ENCODE measurements at places on chromosomes 13 and 19. TPM values are rescaled to one million over a fixed set of nuclear protein-coding genes. Genes with fewer than 3 reads are reported as not detected.
A peak's percentile ranks its signal among the peaks of the same experiment; 100 is the strongest.

DNA sequence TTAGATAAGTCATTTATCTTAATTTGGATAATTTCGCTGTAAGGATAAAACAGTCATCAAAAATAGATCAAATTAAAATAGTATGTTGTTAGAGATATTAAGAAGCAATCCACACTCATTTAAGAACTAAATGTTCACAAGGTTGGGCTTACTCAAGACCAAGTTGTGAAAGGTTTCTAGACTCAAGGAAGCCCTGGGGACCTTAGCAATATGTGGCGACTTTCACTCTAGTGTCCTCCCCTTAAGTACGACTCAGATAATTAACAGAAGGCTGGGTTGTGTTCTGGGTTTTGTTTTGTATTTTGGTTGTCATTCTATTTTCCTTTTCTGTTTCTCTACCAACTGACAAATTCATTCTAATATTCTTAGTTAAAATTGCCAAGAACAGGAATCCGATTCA lies 1008.0 kb downstream of the PCDH9 start:
- no peak for DNase-seq

DNA sequence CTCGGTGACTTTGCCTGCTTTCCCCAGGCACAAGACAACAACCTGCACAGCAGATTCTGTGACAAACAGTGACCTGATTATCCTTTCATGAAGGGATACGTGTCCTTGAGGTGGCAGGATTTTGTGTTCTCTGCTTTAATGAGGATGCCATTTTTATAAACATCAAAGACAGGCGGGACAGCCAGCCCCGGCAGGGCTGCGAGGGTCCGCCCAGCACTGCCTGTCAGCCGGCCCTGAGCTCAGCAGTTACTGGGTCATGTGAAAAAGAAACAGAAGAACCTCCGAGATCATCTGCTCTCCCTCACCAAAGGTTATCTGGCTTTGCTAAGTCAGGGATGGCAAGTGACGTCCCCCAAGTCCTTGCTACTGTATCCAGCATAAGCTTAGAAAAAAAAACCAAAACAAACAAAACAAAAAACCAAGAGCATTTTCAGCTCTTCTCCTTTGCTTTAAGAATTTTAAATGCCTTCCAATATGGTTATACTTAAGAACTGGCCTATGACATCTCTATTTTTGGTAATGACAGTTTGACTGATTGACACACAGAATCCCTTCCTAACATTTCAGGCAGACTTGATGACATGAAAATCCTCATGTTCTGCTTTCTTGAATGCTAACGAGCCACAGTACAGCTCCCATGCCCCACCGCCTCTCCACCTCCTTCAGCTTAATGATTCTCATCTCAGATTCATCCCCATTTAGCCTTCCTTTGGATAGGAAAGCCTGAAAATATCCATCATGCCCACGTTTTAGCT lies 666.6 kb upstream of the ARGLU1 start:
- no peak for DNase-seq

DNA sequence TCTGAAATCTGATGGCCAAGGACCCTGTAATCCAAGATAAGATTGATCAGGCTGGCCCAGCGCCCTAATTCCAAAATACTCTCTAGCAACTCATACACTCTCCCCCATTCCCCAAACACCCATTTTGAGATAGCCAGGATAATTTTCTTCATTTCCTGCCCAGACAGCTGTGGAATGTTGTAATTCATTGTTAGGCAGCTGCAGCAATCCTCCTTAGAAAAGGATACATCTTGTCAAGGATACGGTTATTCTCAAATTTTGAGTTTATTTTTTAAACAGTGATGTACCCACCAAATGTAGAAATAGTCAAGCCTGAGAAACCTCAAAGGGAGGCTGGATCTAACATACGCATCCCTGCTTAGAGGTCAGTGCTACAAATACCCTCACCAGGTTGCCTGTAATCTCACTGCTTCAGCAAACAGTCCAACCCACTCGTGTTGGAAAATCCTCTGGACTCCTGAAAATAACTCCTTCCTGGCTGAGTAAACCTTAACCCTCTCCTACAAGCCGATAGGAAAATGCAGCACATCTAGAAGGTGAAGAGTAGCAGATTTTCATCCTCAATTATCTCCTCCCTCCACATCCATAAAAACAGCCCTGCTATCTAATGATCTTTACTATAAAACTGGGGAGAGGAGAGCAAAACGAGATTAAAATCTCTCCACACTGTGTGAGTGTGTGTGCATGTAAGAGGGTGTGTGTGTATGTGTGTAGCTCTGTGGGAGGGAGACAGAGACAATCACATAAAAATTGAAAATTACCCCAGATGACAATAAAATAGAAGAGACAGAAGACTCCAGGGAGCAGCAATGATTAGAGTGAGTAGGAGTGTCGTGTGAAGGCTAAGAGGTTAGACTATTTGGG lies 683.1 kb downstream of the DIAPH3 start:
- DNase-seq: peak; percentile 78

DNA sequence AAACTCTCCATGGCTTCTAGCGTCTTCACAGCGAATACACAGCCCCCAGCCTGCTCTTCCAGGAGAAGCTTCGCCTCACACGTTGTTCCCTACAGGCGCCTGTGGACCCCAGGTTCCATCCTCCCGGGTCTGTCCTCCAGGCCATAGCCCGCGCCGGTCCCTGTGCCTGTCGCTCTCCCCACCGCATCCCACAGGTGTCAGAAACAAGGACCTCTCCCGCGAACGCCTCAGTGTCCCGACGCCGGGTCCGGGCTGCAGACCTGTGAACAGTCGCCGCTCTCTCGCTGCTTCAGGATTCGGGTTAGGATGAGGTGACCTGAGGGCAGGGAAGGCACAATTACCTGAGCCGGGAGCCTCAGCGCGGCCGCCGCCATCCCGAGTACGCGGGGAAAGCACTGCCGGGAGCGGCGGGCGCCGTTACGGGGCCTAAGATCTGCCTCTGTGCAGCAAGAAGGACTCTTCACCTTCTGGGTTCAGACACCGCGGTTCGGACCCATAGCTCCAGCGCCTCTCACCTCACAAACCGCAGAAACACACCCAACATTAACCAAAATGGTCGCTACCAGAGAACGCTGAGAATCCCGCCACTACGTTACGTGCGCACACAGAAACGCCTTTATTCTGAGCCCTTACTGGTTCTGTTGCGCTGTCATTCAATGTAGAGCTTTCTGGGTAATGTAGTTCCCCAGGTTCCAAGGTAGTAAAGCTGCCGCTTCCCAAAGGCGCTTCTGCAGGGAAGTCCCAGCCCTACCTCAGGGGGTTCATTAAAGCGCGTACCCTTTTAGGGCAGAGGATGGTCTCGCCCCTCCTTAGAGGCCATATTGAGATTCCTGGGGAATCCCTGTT lies at the start of gene ZNF418:
ZNF418 (minus strand) TSS at position 583 of the 846 bp plus-strand sequence. CDS start 1,580 bp downstream, outside the sequence.
- DNase-seq: peak; percentile 87

DNA sequence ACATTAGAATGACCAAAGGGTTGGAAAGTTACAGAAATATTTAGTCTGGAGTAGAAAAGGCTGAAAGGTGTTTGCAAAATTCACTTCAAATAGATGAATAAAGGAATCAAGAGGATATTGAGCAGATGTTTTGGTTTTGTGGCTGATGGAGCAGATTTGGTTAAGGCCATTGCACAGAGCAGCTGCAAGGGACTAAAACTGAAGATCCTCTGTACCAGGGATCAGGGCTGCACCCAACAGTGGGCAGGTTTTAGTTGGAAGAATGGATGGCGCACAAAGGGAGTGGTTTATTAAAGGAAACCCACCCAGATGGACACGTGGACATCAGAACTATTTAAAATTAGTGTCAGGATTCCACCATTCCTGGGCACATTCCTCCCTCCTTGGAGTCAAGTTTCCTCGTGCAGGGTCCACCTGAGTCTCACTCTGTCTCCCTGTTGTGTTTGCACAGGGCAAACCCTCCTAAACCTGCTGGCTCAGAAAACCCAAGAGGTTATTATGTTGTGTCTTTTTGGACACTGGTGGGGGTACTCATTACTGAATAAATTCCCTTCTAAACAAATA lies 9.2 kb upstream of the UBAC2 start:
- no peak for DNase-seq

GRCh38 chr13:110329798-110330461 lies 22.8 kb downstream of the COL4A2 start:
- no peak for DNase-seq

Gene LGALS7B
- 1.9 TPM for total RNA-seq

Gene FFAR2
- total RNA-seq: 0.69 TPM

Gene CD177
- total RNA-seq: 24.1 TPM

GRCh38 chr13:113022391-113022744 lies 53.4 kb downstream of the MCF2L start:
- no peak for DNase-seq

- no peak for DNase-seq
Measured at GRCh38 chr13:32430018-32430747, 2.3 kb upstream of the N4BP2L1 start.

Gene REEP6
- 3.3 TPM for total RNA-seq

DNA sequence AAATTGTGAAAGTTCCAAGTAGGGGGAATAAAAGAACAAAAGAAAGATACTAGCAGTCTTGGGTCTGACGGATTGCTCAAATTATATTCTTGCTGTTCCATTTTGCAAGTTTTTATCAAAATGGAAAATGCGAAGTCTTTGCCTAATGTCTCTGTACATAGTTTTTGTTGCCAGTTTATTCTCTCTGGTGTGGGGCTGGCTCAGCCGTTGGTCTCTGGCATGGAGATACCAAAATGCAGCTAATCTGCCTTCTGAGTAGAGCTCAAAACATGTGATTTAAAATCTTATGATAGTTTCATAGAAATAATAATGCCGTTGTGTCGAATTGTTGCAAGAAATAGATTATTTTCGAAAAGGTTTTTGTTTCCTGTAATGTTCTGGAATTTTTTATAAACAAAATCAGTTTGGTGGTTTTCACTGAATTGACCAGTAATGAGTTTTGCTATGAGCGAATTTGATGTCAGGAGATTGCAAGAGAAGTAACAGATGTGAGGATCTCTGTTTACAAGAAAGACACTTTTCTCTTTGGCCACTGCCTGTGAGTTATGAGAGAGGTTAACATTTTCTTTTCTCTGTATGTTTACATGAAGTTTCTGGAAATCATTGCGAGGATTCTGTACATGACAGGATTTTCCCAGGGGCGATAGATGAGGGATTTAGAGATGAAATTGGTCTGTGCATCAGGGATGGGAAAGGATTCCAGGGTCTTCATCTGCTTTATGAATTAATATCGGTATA lies 147.0 kb downstream of the DCT start:
- no peak for DNase-seq

Gene ZNF607
- 12.3 TPM for total RNA-seq

DNA sequence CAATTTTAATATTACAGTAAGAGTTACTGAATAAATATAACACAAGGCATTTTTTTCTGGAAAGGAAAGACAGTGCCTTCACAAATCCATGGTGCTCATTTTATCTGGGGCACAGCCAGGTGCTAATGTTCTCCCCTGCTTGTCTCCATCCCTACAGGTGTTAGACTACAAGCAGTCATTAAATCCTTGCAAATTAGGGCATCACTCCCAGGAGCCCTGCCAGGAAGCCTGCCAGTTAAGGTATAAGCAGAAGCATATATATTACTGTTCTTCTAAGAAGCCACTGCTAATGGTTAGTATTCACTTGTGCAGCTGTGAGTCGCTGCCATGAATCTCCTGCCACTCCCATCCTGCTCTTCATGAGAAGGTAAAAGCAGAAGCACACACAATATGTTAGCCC lies 149.7 kb downstream of the OXGR1 start:
- no peak for DNase-seq

- peak; percentile 59 for DNase-seq
Measured at GRCh38 chr13:62320129-62321108, 904.8 kb upstream of the PCDH20 start.

GRCh38 chr13:99686157-99686572 lies 184.9 kb downstream of the TM9SF2 start:
- DNase-seq: no peak

- no peak for DNase-seq
Measured at GRCh38 chr19:11729586-11729985, 9.2 kb downstream of the ZNF823 start.

- DNase-seq: no peak
Measured at GRCh38 chr19:35613574-35613973, 1.0 kb downstream of the HAUS5 start.

DNA sequence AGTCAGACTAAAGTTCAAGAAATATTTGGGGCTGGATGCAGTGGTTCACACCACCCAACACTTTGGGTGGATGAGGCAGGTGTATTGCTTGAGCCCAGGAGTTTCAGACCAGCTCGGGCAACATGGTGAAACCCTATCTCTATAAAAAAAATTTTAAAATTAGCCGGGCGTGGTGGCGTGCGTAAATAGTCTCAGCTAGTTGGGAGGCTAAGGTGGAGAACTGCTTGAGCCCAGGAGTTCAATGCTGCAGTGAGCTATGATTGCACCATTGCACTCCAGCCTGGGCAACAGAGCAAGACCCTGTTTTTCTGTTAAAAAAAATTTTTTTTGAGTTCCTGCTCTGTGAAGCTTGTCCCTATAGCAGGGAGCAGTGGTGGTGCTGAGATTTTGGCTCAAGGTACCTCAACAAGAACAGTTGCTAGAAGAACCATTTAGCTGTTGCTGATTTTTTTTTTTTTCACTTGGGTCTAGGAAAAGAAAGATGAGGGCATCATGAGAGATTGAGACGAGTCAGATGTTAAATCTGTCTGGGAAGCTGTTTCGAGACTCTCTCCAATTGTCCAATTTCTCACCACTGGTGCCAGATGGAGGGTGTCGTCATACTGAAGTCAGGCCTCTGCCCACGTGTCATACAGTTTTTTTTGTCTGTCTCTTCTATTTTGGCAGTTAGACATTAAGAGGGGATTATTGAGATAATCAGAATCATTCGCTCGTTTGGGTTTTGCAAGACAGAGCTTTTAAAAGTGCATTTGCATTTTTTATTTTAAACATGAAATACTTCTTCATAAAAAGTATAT lies 3.7 kb downstream of the SLC25A42 start:
- no peak for DNase-seq

- no peak for DNase-seq
Measured at GRCh38 chr13:76874479-76874878, 11.7 kb downstream of the KCTD12 start.

DNA sequence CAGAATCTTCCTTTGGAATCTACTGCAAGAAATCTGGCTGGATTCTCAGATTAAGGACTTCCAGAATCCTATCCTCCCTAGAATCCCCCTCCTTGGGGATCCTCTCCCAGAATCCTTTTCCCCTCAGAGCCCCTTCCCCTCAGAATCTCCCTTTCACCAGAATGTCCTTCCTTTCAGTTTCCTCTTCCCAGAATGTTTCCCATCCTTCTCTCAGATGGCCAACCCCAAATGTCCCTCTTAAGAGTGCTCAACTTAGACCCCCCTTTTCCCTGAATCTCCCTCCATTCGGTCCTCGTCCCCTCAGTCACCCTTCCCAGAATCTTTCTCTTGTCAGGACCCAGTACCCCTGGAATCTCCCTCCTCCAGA lies 584 bp upstream of the RPS16 start:
- DNase-seq: no peak

Gene MBD3L2
- total RNA-seq: not detected

GRCh38 chr19:13033244-13033643 lies 38.0 kb downstream of the NFIX start:
- DNase-seq: no peak

- DNase-seq: no peak
Measured at GRCh38 chr13:90999401-90999800, 348.1 kb upstream of the MIR17HG start.

GRCh38 chr13:47211106-47211505 lies 314.3 kb upstream of the HTR2A start:
- no peak for DNase-seq

Gene CCDC169
- 3.4 TPM for total RNA-seq
